ENCODE measurements at places on chromosomes 12 and 14.

DNA sequence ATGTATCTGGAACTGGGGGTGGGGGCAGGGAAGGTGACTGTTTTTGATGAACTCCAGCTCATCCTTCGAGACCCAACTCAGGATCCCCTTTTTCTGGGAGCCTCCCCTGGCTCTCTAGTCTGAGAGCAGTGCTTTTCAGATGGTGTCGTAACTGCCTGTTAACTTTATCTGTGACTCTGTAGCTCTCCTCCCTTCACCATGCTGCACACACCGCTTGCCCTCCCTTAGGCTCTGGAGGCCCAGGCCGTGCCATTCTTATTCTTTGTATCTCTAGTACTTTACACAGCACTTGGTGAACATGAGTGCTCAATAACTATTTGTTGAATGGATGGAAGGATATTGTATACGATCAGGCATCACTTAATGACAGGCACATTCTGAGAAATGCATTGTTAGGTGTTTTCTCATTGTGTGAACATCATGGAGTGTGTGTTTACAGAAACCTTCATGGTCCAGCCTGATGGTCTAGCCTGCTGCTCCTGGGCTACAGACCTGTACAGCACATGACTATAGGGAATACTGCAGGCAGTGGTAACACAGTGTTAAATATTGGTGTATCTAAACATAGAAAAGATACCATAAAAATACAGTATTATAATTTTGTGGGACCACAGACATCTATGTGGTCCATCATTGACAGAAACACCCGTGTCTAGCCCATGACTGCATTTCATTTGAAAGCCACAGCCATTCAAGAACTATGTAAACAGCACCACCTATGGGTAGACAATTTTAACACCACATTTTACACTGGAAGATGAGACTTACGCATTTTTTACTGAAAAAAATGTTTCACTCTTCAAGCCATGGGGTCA, 91.8 kb downstream of the EML1 start:
- H3K36me3 ChIP-seq, result no peaks in the 10 kb centered on the region
- no peak for DNase-seq

GRCh38 chr12:124545508-124546418, 21.6 kb downstream of the NCOR2 start:
- H3K27me3 ChIP-seq, result no peaks in the 10 kb centered on the region
- no peak overlapping the region for H3K4me3 ChIP-seq
- no peak for DNase-seq
- no peaks in the 10 kb centered on the region for H3K36me3 ChIP-seq
- peaks cover 50% of the 10 kb centered on the region for H3K4me1 ChIP-seq

GRCh38 chr14:59305836-59306555, 117.5 kb downstream of the DAAM1 start:
- H3K36me3 ChIP-seq, result peaks cover 11% of the 10 kb centered on the region
- peak overlapping the region; percentile 54 for H3K4me3 ChIP-seq
- H3K27ac ChIP-seq, result peak overlapping the region; percentile 43
- H3K4me1 ChIP-seq, result peaks cover 36% of the 10 kb centered on the region
- no peaks in the 10 kb centered on the region for H3K27me3 ChIP-seq
- DNase-seq, result no peak

DNA sequence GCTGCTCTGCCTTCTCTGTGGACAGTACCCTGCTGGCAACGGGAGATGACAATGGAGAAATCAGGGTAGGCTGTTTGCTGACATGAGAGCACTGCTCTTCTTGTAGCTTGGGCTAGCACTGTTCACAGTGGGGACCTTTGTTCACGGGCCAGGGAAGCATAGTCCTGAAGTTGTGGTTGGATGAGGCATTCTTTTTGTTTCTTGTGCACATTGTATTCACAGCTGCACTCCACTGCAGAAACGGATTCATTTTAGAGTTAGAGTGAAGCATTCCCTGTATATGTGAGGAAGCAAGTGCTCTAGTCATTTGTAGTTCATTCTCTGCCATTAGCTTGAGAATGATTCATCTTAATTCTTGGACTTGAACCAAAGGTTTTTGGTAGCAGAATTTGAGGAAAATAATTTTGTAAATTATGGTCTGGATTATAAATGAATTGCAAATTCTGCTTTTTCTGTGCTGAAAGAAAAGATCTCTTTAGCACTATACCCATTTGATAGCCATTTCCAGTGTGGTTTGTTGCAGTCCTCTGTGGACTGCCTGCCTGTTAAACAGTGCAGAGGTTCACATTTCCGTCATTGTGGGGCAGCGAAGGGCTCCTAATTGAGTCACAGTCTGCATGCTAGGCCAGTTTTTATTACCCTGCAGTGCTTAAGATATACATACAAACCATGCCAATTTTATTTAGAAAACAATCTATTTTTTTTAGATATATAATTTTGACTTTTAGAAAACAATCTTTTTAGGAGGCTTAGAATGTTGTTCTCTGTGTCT, 80.6 kb downstream of the APAF1 start:
- no peak overlapping the region for H3K4me3 ChIP-seq
- H3K4me1 ChIP-seq, result no peaks in the 10 kb centered on the region
- DNase-seq, result no peak
- no peak overlapping the region for H3K27ac ChIP-seq
- peaks cover 23% of the 10 kb centered on the region for H3K36me3 ChIP-seq

- no peaks in the 10 kb centered on the region for H3K36me3 ChIP-seq
- no peak overlapping the region for H3K27ac ChIP-seq
- no peak for DNase-seq
- peaks cover 11% of the 10 kb centered on the region for H3K4me1 ChIP-seq
- H3K27me3 ChIP-seq, result peaks cover 3% of the 10 kb centered on the region
Observed at GRCh38 chr12:102763471-102763870, 153.6 kb downstream of the PAH start.

GRCh38 chr12:66241061-66242043, 52.3 kb downstream of the IRAK3 start:
- no peaks in the 10 kb centered on the region for H3K36me3 ChIP-seq
- no peak overlapping the region for H3K4me3 ChIP-seq
- peaks cover 15% of the 10 kb centered on the region for H3K4me1 ChIP-seq

- peaks cover 6% of the 10 kb centered on the region for H3K4me1 ChIP-seq
- DNase-seq, result no peak
- no peaks in the 10 kb centered on the region for H3K27me3 ChIP-seq
- H3K36me3 ChIP-seq, result peaks cover 25% of the 10 kb centered on the region
- peak overlapping the region; percentile 26 for H3K4me3 ChIP-seq
Observed at GRCh38 chr14:67765192-67765834, 51.1 kb downstream of the ZFYVE26 start.

DNA sequence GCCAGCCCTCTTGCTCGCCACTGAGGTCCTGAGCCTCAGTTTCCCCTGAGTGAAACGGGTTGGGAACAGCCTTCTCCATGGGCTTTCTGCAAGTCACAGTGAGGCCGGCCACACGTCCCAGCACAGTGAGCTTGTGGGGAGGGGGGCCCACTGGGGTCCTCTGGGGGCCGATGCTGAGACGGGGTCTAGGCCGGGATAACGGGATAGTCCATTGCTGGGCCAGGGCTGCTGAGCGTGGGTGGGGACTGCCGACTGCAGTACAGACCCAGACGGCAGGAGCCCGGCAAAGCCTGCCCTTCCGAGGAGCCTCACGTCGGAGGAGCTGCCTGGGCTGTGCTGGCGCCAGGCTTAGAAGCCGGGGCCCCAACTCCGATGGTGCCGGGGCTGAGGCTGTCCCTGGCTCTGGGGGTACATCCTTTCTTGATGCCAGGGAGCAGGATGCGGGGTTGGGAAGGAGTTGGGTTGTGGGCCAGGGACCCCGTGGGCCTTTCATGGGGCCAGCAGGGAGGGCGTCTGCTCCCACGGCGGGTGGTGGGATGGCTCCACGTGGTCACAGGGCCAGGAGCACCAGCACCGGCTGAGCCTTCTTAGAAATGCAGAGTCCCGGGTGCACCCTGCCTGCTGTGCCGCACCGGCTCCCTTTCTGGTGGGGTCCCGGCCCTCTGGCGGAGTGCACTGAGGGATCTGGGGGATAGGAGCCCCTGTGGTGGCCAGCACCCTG, 24.2 kb downstream of the NOC4L start:
- peaks cover 20% of the 10 kb centered on the region for H3K27me3 ChIP-seq
- DNase-seq, result no peak
- H3K4me3 ChIP-seq, result no peak overlapping the region
- H3K27ac ChIP-seq, result no peak overlapping the region

- no peaks in the 10 kb centered on the region for H3K27me3 ChIP-seq
- DNase-seq, result no peak
- peaks cover 5% of the 10 kb centered on the region for H3K36me3 ChIP-seq
- peaks cover 28% of the 10 kb centered on the region for H3K4me1 ChIP-seq
Observed at GRCh38 chr14:77603654-77604255, 12.7 kb downstream of the SPTLC2 start.

GRCh38 chr12:50488801-50489200, 16.0 kb upstream of the DIP2B start:
- no peak overlapping the region for H3K4me3 ChIP-seq
- H3K36me3 ChIP-seq, result no peaks in the 10 kb centered on the region
- H3K4me1 ChIP-seq, result no peaks in the 10 kb centered on the region
- H3K27me3 ChIP-seq, result no peaks in the 10 kb centered on the region
- no peak overlapping the region for H3K27ac ChIP-seq

DNA sequence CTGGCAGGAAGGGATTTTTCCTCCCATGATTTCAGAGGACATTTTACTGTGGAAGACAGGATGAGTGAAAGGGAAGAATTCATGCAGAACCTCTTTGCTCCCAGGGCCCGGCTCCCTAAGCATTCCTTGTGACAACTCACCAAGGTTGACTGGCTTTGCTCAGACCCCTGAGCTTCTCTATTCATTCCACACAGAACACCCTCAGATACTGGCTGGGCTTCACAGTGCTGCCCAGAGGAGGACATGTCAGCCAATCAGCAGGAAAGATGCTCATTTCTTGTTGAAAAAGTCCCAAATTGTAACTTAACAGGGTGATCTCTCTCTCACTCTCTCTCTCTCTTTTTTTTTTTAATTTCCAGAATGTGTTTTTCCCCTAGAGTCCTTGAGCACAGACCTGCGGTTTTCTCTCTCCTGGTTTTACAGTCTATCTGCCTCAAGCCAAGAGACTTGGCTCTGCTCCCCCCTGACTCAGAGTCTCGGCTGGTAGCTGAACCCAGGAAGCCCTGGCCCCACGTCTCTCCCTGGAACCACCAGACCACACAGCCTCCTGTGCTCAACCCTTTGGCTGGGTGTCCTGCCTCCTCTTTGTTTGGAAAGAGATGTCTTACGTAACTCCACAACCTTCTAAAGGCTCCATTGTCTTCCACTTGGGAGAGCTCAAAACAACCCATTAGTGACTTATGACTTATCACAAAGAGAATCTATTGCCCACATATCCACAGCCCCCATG, 43.9 kb downstream of the SSPN start:
- H3K36me3 ChIP-seq, result no peaks in the 10 kb centered on the region
- DNase-seq, result no peak
- no peak overlapping the region for H3K4me3 ChIP-seq
- H3K27me3 ChIP-seq, result peaks cover 21% of the 10 kb centered on the region
- H3K4me1 ChIP-seq, result peaks cover 7% of the 10 kb centered on the region
- peak overlapping the region; percentile 50 for H3K27ac ChIP-seq

DNA sequence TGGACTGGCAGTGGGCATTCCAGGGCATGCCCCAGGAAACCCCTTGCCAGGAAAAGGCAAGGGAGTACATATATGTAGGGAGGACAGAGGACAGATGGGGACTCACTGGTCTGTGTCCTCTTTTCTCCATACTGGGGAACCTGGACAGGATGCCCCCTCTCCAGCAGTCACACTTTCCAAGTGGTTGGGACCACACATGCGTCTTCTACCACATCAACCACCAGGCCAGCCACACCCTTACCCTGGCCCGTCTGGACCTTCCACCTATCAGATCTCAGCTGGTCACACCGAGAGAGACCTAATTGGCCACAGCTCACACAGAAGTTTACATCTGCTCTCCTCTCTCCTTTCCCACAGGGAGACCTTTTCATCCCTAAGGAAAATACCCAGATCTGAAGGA, 8.3 kb downstream of the ANKRD33 start:
- H3K27me3 ChIP-seq, result peaks cover 6% of the 10 kb centered on the region
- H3K4me3 ChIP-seq, result no peak overlapping the region
- H3K36me3 ChIP-seq, result no peaks in the 10 kb centered on the region
- DNase-seq, result no peak
- peaks cover 11% of the 10 kb centered on the region for H3K4me1 ChIP-seq

DNA sequence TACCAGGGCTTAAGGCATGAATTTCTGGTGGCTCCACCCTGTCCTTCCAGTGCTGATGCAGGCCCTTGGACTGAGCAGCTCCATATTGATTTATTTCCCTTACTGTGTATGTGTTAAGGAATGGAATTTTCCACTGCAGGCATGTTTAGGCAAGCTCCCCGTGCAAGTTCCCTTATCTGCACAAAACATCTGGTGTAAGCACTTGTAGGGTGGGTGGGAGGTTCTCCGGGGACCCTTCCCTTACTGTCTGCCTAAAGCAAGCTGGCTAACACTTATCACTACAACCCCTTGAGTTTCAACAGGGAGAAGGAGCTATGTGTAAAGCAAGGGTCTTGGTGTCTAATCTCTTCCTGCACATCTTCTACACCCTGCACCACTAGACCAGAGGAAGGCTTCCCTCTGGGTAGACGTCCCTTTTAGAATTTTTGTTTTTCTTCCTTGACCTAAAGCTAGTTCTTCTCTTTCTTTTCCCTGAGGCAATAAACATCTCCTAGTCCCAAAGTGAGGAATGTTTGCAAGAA, 22.0 kb upstream of the DRAM1 start:
- no peaks in the 10 kb centered on the region for H3K27me3 ChIP-seq
- H3K4me3 ChIP-seq, result peak overlapping the region; percentile 16
- H3K36me3 ChIP-seq, result no peaks in the 10 kb centered on the region
- DNase-seq, result no peak
- H3K27ac ChIP-seq, result peak overlapping the region; percentile 86

DNA sequence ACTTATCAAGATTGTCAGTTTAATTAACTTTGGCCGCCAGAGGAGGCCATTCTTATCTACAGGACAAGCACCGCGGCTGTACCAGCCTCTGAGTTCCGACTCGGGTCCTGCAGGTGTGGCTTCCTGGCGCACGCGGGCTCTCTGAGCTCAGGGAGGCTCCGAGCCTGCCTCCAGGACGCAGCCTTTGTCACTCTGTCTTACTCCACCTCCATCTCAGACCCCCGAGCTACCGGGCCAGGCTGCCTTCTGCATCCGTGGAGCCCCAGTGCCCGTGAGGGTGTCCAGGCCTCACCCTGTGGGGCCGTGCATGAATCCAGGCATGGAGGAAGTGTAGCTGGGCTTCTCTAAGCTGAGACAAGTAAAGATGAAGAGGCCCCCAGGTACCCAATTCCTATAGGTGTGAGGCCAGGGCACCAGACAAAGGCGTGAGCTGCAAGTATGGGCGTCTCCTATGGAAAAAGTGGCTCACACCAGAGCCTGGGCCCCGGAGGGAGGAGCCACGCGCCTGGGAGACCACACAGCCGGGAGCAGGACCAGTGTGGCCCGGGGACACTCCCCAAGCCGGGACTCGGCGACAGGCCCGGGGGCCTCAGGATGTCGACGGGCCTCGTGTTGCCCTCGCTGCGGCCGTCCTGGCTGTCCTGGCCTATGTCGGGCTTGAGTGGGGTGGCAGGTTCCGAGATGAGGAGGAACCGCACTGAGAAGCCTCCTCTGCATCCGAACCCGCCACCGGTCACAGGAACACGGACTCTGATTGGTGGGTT, 42.8 kb downstream of the NOC4L start:
- no peak overlapping the region for H3K27ac ChIP-seq
- H3K4me3 ChIP-seq, result no peak overlapping the region
- no peaks in the 10 kb centered on the region for H3K36me3 ChIP-seq
- peaks cover 3% of the 10 kb centered on the region for H3K4me1 ChIP-seq
- no peak for DNase-seq

GRCh38 chr12:81206429-81206828, 128.6 kb downstream of the ACSS3 start:
- peaks cover 39% of the 10 kb centered on the region for H3K4me1 ChIP-seq
- H3K27me3 ChIP-seq, result no peaks in the 10 kb centered on the region
- H3K27ac ChIP-seq, result peak overlapping the region; percentile 10
- peaks cover 4% of the 10 kb centered on the region for H3K36me3 ChIP-seq

GRCh38 chr12:20757-21156, 45.8 kb upstream of the IQSEC3 start:
- H3K27me3 ChIP-seq, result no peaks in the 10 kb centered on the region
- H3K27ac ChIP-seq, result no peak overlapping the region
- H3K4me3 ChIP-seq, result peak overlapping the region; percentile 6
- no peak for DNase-seq
- no peaks in the 10 kb centered on the region for H3K36me3 ChIP-seq
